Stimulated activated CD8-positive, alpha-beta memory T cell treated with anti-CD3 and anti-CD28 coated beads, Interleukin-2, amount 100 ng/mL, for 1 hour (primary cell): ENCODE measurements at places on chromosomes 3 and 15.

DNA sequence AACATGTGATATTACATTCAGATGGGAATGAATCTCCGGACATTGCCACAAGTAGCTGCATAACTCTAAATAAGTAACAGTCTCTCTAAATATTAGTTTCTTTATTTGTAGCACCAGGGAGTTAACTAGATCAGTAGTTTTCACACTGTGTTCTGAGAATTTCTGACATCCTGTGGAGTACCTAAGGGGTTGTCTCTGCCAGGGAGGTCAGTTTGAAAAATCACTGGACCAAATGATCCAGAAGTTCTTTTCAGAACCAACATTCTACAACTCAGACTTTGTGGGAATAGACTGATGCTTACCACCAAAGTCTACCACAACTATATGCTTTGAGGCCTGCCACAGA lies 9.0 kb upstream of the ILDR1 start:
- no peak for DNase-seq

GRCh38 chr3:58524326-58524888 lies 12.6 kb downstream of the ACOX2 start:
- no peak for DNase-seq

- no peak for DNase-seq
These were observed 414.3 kb downstream of the RBMS3 start for GRCh38 chr3:29695201-29695600.

GRCh38 chr15:36707884-36708435 lies 128.5 kb downstream of the CDIN1 start:
- DNase-seq, result no peak

- DNase-seq, result no peak
These were observed 13.2 kb downstream of the ADAMTS9 start for GRCh38 chr3:64674591-64675076.
